ENCODE measurements at places on chromosomes 2 and 18.

DNA sequence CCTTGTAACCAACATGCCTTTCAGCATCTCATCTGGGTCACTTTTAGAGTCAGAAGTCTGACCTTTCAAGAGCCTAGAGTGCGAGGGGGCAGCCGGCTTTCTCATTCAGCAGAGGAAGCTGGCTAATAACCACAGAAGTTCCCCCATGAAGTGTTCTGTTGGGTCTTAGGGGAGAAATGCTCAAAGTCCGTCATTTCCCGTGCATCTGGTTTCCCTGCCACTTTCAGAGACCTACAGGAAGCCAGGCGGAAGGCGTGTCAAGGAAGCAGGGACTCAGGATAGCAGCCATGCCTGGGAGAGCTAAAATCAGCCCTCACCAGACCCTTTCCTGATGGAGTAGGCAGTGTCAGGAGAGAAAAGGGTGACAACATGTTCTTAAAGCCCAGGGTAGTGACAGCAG is 301.8 kb upstream of the ID2 start:
- no peak for DNase-seq

- DNase-seq, result no peak
These were observed 297.5 kb downstream of the PIEZO2 start for GRCh38 chr18:10851824-10852319.

- no peak for DNase-seq
These were observed 672.1 kb upstream of the FANCL start for GRCh38 chr2:58913082-58913726.

- DNase-seq, result no peak
These were observed 28.0 kb upstream of the BARD1 start for GRCh38 chr2:214837466-214837865.
